Activated naive CD4-positive, alpha-beta T cell treated with Interleukin-2 at 50 U/mL for 16 hours (primary cell): ENCODE measurements at places on chromosomes 7 and 10.

DNA sequence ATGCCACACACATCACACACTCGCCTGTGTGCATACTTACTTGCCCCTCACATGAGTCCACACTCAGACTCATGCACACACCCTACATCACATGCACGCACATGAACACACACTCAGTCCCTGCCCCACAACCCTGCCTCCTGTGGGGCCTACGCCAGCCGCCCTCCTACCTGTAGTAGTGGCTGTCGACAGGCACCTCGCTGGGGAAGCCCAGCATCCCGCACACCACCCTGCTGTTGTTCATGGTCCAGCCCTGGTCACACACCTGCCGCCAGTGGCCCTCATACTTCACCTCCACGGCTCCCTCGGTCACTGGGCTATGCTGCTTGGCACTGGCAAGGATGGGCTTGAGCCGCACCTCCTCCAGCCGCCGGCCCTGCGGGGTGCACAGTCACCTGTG is 7.2 kb downstream of the LOXL4 start:
- DNase-seq, result no peak

GRCh38 chr10:102743078-102743587 is 615 bp upstream of the WBP1L start:
- no peak for DNase-seq

- DNase-seq, result no peak
These were observed 17.1 kb downstream of the MCU start for GRCh38 chr10:72709041-72709440.

DNA sequence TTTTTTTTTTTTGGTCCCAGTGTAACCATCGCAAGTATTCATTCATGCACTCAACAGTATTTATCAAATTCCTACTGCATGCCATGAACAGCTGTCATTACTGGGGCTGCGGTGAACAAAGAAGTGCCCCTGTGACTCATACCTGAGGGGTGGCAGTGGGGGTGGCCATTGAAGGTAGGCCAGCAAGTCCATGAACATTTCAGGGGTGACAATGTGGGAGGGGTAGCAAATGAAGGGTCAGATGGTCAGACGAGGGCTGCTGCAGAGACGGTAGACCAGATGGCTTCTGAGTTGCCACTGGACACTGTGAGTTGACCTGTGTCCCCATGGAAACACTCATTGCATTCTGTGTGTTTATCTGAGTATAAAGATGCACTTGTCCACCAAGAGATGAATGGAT is 92.5 kb upstream of the PITRM1 start:
- no peak for DNase-seq

DNA sequence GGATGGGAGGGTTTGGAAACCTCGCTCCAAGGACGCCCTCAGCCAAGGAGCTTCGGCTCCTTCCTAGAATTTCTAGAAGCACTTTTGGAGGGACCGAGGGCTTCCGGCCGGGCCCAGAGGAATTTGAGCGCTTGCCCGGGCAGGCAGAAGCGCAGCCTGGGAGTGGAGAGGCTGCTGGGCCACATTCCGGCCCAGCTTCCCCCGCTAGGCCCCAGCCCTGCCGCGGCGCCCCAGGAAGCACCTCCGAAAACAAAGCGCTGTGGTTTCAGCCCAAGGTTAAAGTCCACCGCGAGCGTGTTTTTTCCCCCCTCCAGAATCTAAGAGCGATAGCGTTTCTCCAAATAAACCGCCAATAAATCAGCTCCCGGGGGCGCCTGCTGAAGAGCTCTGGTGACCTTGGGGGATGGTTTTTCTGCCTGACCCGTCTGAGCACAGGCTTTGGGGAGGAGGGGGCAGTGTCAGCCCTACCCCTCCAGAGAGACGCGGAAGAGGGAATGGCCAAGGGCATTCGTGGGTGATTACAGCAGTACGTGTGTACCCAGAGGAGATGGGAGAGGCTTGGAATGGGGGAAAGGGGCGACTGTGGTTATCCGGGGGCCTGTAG is 5.7 kb upstream of the TNRC18 start:
- no peak for DNase-seq

GRCh38 chr10:90062786-90063185 is 361.4 kb downstream of the KIF20B start:
- DNase-seq, result no peak

GRCh38 chr7:99021941-99022560 is 121.9 kb downstream of the SMURF1 start:
- DNase-seq, result no peak

GRCh38 chr7:132045481-132045980 is 489.1 kb upstream of the PODXL start:
- DNase-seq, result no peak

DNA sequence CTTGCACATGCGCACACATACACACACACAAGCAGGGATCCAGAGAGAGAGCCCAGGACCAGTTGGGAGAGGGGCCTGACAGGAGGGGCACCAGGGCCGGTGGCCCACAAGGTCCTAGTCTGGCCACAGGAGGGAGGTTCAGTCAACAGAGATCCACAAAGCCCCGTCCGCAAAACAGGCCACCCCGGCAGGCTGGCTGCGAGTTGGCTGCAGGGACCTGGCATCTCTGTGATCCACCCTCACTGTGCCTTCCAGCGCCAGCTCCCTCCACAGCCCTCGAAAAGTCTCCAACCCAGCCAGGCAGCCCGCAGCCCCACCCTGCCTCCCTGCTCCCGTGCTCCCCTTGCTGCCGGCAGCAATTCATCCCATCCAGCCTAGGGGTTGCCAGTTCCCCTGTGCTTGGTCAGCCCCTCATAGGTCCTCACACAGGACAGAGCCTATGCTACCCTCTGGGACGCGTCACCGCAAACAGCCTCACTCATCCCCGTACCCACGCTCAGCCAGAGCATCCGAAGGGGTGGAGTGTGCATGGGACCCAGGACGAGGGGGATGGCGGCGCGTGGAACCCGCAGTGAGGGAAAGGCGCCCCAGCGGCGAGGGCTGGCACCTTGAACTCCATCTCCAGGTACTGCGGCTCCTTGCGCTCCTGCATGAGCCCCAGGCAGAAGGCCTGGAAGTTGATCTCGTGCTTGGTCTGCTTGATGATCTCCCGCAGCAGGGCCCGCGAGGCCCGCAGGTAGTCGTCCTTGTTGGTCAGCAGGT is 7.5 kb downstream of the INTS1 start:
- no peak for DNase-seq

DNA sequence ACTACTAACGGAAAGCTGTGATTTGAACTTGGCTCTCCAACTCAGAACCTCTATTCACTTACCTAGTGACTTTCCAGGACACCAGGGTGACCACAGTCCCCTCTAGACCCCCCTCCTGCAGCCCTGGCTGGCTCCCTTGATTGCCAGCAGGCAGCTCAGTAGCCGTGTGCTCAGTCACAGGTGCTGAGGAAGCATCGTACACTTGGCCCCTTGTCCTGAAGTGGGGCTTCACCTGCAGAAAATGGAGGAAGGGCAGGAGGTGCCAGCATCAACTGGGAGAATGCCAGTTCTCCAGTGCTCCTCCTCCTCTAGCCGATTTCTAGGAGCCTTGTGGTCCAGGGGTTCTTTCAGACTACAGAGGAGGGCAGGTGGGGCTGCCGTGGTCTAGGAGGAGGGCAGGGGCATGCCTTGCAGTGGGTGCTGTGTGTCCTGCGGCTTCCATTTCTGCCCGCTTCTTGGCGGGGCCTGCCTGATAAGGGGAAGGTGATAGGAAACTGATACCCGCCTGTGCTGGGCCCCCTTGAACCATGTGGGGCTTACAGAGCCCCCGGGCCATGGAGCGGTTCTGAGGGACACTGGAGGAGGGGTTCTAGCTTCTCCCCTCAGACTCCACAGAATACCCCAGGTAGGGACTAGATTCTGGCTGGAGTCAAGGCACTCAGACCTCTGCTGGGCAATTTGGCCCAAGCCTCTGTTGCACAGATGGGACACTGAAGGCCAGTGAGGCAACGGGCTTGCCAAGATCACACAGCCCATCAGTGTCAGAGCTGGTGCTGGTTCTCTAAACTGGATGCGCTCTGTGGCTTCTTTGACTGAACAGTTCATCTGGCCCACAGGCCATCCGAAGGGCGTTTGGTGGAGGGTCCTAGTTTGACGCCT is 14.0 kb downstream of the FAM241B start:
- no peak for DNase-seq

DNA sequence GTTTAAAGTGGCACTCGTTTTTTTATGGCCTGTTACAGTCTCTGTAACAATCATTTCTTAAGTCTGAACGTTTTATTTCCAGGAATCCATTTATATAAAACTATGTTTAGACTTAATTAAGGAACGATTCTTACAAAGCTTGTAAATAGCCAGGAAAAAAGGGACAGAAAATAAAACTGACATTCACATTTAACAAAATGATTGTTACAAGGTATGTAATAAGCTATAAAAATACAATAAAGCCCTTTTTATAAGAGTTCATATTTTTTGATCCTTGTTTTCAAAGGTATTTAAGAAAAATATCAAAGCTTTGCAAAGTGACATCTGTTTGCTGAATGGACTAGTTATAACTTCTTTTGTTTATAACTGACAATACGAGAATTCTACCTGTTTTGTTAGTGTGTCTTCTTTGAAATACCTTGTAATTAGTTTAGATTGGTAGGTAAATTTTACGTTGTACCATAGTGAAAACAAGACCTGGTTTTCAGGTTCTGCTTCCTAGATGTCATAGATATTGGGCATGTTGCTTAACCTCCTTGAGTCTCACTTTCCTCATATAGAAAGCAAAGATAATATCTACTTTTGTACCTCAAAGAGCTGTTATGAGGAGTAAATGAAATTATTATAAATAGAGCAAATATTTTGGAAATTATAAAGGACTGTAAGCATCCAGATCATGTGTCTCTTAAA is 25.8 kb downstream of the BTRC start:
- DNase-seq, result no peak

GRCh38 chr10:30467651-30468338 is 33.8 kb downstream of the MAP3K8 start:
- no peak for DNase-seq

DNA sequence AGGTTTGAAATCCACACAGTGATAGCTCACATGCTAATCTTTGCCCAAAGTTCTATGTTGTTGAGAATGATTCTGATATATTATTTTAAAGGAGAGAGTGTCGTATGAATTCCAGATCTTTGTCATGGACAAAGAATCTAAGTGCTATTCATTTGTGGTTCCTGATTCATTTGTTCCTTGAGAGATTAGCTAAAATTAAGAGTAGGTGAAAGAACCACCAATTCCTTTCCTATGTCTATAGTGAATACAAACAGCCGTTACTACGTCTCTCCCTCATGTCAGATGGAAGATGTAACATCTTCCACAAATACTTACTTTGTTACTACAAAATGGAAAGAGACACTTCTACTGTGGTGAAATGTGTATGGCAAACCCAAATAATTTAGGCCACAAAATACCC is 3.3 kb upstream of the PLXDC2 start:
- no peak for DNase-seq

- no peak for DNase-seq
These were observed 1021.3 kb upstream of the C7orf33 start for GRCh38 chr7:147569116-147569913.

DNA sequence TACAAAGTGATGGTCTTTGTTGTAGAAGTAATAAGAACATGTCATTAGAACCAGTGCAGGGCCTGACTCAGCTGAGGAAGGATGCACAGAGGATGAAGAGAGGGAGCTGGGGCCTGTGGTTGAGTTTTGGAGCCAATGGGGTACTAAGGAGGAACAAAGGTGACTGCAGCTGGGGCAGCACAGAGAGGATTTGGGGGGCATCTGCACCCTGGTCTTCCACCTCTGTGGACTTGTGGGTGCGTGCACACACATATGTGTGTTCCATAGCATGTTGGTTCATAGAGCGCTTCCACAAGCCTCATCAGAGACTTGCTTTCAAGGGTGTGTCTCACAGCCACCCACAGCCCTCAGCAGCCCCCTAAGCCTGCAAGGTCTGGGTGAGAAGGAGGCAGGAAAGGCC is 650.3 kb upstream of the MGMT start:
- DNase-seq, result no peak

GRCh38 chr7:95157381-95157780 is 167.0 kb downstream of the PON1 start:
- DNase-seq, result no peak

- no peak for DNase-seq
These were observed 185.8 kb upstream of the PRSS1 start for GRCh38 chr7:142563470-142563869.

DNA sequence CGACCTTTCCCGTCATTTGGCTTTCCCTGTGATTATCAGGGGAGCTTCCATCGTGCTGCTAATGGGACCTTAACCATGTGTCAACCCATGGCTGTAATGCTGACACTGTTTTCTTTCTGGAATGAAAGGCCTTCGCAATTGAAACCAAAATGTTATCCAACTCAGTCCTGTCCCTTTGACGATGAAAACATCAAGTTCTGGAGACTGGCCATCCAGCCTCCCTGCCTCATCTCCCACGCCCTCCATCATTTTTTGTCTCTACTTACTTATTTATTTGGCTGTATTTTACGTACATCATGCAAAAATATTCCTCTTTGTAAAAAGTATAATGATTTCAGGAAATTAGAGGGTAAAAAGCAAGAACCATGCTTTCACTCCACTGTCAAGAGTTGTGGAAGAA is 69.8 kb downstream of the EGFR start:
- no peak for DNase-seq

DNA sequence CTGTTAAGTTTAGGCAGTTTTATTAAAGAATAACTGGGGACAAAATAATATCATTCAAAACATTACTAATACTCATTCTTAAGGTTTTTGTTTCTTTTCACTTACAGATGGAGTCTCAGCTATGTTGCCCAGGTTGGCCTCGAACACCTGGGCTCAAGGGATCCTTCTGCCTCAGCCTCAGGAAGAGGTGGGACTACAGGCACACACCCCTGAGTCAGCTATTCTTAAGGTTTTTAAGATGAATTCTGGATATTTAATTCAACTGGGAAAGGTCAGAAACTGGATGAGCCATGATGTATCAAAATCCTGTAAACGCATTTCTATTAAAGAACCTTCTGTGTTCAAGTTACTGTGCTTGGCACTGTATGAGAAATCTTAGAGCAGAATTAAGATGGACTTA is 3.5 kb downstream of the OAT start:
- DNase-seq, result no peak

DNA sequence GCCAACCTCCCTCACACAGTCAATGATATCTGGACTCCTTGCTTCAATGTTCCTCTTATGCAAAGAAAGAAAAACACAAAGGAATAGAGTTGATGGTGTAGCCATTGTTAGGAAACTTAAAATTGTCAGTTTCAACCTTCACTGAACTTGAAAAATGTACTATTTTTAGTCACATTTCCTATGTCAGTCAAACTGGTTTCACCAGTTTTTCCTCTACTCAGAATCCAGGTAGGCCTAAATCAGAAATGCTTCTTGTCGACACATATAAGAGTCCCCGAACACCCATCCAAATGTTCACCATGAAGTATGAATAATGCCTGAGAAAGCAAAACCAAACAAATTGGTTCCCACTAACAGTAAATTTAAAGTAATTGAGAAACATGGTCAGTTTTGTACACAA is 42.4 kb upstream of the ZMYND11 start:
- no peak for DNase-seq

GRCh38 chr7:43851805-43852204 is 17.5 kb downstream of the MRPS24 start:
- DNase-seq, result no peak

GRCh38 chr10:15242261-15242840 is 73.9 kb upstream of the NMT2 start:
- no peak for DNase-seq
